Foreskin melanocyte (primary cell): ENCODE measurements at places on chromosomes 13 and 19.

GRCh38 chr13:111546921-111547675, 226.7 kb downstream of the TEX29 start:
- no peak for DNase-seq

GRCh38 chr19:8663920-8664670, 33.7 kb downstream of the NFILZ start:
- no peak for DNase-seq

- DNase-seq = no peak
Observed at GRCh38 chr19:943551-944170, 17.8 kb downstream of the ARID3A start.

DNA sequence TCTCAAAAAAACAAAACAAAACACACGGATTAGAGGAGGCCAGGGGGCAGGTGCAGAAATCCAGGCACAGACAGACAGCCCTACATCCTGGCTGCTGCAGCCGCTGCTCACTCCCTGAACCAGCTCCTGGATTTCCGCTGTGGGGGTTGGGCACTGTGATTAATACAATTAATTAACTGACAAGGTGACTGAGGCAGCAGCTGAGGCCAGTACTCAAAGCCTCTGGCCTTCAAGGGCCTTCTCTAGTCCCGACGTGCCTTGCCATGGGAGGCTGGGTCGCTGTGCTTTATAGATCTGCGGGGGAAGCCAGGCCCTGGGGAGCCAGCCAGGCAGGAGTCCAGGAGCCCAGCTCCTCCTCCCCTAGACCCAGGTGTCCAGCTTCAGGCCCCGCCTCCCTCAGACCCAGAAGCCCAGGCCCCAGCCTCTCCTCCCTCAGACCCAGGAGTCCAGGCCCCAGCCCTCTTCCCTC, 4.6 kb downstream of the NECTIN2 start:
- no peak for DNase-seq

DNA sequence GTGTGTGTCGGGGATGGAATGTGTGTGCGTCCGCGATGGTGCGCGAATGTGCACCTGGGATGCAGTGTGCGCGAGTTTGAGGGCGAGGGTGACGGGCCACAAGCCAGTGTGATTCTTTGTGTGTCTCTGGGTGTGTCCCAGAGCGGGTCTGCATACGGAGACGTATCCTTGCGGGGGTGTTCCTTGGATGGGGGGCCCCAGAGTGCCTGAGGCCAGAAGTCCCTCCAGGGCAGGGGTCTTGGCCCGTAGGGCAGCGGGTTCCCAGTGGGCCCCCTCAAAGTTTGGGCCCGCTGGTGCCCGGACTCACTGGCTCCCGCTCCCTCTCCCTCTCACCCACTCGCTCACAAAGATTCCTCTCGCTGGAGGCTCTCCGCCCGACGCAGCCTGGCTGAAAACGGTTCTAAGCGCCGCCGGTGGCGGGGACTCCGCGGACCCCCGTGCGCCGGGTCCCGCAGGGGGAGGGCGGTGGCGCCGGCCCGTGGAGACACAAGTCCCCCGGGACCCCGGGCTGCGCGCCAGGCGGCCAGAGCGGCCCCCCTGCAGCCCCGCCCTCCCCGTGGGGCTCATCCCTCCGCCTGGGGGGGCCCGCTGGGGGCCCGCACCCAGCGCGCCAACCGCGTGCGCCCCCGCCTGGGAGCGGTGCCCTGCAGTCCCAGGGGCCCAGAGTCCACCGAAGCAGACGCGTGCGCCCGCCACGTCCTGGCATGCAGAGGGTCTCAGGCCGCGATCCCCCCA, 886 bp downstream of the CRLF1 start:
- no peak for DNase-seq

- DNase-seq = no peak
Observed at GRCh38 chr13:35648201-35648600, 171.7 kb upstream of the MAB21L1 start.

GRCh38 chr13:51923983-51924539, 62.3 kb downstream of the CCDC70 start:
- DNase-seq = no peak

GRCh38 chr19:53132141-53132991, at the start of gene ZNF415:
TSS of gene ZNF415 (minus strand) at chr19:53132910. CDS start at chr19:53122676, 10,234 bp downstream.
- DNase-seq = no peak

GRCh38 chr19:10984166-10984735, 23.4 kb downstream of the SMARCA4 start:
- DNase-seq = no peak
